ENCODE measurements at places on chromosomes 7 and 10.

DNA sequence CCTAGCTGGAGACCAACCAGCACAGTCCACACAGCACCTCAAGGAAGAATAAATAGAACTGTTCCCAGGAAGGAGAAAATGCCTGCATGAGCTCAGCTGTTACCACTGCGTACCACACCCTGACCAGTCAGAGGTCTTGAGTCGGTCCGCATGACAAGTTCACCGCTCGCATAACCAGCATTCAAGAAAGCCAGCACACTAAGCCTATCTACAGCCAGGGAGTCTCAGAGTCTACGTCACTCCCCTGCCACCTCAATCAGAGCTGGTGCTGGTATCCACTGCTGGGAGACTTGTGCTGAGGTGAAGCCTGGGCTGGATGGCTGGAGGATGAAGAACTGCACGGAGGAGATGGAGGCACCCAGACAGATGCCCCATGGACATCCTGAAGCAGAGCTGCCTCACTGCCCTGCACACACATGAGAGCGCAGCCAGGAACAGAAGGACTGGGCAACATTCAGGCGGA, 19.6 kb downstream of the AKR1C1 start:
- H3K36me3 ChIP-seq = no peaks in the 10 kb centered on the region
- H3K4me1 ChIP-seq = peaks cover 3% of the 10 kb centered on the region
- H3K27ac ChIP-seq = no peak overlapping the region
- H3K4me3 ChIP-seq = no peak overlapping the region
- DNase-seq = no peak
- H3K27me3 ChIP-seq = no peaks in the 10 kb centered on the region

DNA sequence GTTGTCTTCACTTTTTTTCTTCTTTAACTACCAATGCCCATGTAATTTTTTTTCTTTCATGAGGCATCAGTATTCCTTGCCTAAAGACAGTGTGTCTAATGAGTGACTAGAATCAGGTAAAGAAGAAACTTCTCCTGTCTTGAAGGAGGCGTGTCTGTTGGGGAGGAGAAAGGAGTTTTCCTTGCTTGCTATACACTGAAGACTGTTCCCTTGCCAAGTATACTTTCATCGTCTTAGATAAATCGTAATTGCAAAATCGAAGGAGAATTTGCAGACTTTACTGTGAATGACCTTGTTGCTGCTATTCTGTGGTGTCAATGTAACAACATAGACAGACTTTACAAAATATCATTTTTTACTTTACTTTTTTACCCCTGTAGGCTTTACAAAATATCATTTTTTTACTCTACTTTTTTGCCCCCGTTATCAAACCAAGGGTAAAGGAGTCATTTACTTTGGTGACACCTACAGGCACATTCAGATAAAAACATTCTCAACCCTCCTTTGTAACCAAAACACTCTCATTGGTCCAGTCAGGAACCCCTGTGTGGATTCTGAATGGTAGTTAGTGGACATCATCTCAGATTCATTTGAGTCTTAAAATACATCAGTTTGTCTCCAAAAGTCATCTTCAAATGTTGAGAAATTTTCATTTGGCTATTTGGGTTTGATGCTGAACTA, 232.4 kb downstream of the AHR start:
- DNase-seq = peak; percentile 20
- H3K27me3 ChIP-seq = no peaks in the 10 kb centered on the region
- no peak overlapping the region for H3K27ac ChIP-seq
- H3K4me1 ChIP-seq = no peaks in the 10 kb centered on the region
- no peak overlapping the region for H3K4me3 ChIP-seq

- no peaks in the 10 kb centered on the region for H3K27me3 ChIP-seq
- H3K4me3 ChIP-seq = no peak overlapping the region
- H3K36me3 ChIP-seq = no peaks in the 10 kb centered on the region
- no peak overlapping the region for H3K27ac ChIP-seq
- no peak for DNase-seq
These were observed 187.7 kb downstream of the JAZF1 start for GRCh38 chr7:27992755-27993493.

GRCh38 chr10:74947781-74948401, 121.5 kb downstream of the KAT6B start:
- no peak overlapping the region for H3K4me3 ChIP-seq
- DNase-seq = no peak

- H3K27me3 ChIP-seq = no peaks in the 10 kb centered on the region
- H3K4me1 ChIP-seq = no peaks in the 10 kb centered on the region
- H3K4me3 ChIP-seq = no peak overlapping the region
- no peak overlapping the region for H3K27ac ChIP-seq
- DNase-seq = no peak
These were observed 199.2 kb downstream of the SLC25A13 start for GRCh38 chr7:96122746-96123145.

DNA sequence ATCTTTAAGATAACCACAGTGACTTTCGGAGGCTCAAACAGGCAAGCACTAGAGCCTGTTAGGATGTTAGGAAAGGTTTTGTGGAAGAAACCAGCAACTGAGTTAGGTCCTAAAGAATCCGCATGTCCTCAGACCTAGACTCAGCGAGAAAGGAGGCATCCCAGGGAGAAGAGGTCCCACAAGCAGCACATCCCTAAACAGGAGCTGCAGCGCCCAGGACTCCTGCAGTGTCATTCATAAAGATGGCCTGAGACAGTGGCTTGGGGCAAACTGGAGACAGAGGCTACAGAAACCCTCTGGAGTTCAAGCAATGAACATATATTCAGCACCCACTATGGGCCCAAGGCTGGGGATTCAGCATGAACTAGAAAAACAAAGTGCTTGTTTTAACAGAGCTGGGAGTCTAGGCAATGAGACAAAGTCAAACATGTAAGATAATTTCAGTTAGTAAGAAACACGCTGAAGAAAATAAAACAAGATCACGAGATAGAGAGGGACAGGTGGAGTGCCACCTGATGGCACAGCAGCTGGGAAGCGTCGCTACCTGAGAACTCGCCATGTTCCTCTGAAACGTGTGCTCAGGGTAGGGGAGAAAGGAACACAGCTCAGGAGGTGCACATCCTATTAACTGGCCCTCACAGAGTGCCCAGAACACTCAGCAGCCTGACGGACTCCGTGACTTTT, 48.1 kb downstream of the PARD3 start:
- H3K36me3 ChIP-seq = no peaks in the 10 kb centered on the region
- DNase-seq = no peak
- no peaks in the 10 kb centered on the region for H3K27me3 ChIP-seq
- no peak overlapping the region for H3K4me3 ChIP-seq
- H3K4me1 ChIP-seq = peaks cover 5% of the 10 kb centered on the region

DNA sequence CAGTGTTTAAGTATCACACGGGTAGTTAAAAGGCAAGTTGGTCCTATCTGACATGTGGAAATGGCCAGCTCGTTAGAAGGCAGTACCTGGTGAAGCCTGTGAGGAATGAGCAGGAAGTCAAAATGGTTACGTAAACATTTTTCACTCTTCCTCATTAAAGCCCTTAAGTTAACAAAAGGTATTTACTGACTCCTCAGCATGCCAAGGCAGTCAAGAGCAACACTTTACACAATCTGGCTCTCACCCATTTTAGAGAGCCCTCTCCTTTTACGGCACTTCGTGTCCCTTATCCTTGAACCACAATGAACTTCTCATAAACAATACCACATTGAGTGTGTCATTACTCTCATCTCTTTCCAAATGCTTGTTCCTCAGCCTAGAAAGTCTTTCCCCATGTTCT, 11.0 kb upstream of the RSBN1L start:
- no peaks in the 10 kb centered on the region for H3K27me3 ChIP-seq
- H3K27ac ChIP-seq = no peak overlapping the region
- H3K4me1 ChIP-seq = peaks cover 2% of the 10 kb centered on the region
- no peak overlapping the region for H3K4me3 ChIP-seq
- peaks cover 1% of the 10 kb centered on the region for H3K36me3 ChIP-seq
- no peak for DNase-seq

GRCh38 chr7:138695106-138695505, 6.1 kb downstream of the SVOPL start:
- H3K36me3 ChIP-seq = no peaks in the 10 kb centered on the region
- H3K4me1 ChIP-seq = no peaks in the 10 kb centered on the region
- no peak overlapping the region for H3K4me3 ChIP-seq
- no peak overlapping the region for H3K27ac ChIP-seq

DNA sequence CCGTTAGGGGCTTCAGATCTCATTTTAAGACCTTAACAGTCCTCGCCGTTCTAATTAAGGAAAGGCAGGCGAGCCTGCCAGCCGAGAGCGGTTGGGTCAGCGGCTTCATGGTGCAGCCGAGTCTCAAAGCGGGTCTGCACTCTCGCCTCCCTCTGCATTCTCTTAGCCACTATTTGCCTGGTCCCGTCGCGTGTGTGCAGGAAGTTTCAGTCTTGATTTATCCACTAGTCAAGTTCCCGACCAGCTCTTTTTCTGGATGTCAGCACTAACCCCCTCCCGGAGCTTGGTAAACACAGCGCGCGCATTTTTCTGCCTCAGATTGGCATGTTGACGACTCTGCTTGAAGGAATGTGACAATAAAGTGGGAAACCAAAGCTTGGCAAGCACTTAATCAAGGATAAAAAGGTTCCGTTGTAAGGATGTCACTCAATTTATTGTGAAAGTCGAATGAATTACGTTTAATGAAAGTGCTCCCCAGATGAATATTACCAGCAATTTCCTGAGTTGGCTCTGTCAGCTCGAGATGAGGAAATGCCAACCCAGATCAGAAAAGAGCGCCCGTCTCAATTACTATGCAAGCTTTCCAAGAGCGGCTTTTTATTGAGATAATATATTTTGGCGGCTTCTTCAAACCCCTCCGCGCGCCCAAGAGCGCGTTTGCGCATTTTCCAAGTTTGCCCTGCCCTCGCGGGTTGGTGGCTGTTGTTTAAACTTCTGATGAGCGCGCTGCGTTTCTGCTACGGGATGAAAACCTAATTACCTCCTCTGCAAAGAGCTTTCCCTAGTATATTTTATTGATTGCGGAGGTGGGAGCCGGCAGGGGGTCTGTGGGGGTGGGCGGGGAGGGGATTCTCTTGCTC, 7.9 kb downstream of the NXPH1 start:
- peaks cover 51% of the 10 kb centered on the region for H3K27me3 ChIP-seq
- H3K27ac ChIP-seq = no peak overlapping the region
- H3K4me1 ChIP-seq = no peaks in the 10 kb centered on the region
- no peaks in the 10 kb centered on the region for H3K36me3 ChIP-seq

- H3K36me3 ChIP-seq = no peaks in the 10 kb centered on the region
- H3K4me3 ChIP-seq = no peak overlapping the region
- no peaks in the 10 kb centered on the region for H3K4me1 ChIP-seq
- H3K27ac ChIP-seq = no peak overlapping the region
- H3K27me3 ChIP-seq = no peaks in the 10 kb centered on the region
These were observed 31.8 kb downstream of the ARHGAP22 start for GRCh38 chr10:48573045-48573444.

DNA sequence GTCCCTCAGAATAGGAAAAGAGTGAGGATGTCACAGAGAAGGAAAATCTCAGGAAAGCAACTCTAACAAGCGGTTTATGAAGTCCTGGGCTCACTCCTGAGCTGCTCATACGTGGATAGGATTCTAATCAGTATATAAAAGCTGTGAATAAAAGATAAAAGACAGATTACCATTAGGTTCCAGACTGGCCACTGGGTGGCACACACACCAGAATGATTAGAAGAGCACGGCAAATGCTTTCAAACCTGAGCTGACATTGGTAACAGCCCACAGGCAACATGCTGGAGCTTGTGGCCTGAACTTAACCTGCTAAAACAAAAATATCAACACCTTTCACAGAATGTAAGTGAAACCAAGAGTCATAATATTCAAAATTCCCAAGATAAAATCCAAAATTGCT, 370.8 kb downstream of the GRID1 start:
- no peaks in the 10 kb centered on the region for H3K4me1 ChIP-seq
- H3K4me3 ChIP-seq = no peak overlapping the region
- H3K27me3 ChIP-seq = no peaks in the 10 kb centered on the region
- DNase-seq = no peak
- H3K27ac ChIP-seq = no peak overlapping the region
- no peaks in the 10 kb centered on the region for H3K36me3 ChIP-seq

- DNase-seq = no peak
- no peak overlapping the region for H3K4me3 ChIP-seq
- H3K36me3 ChIP-seq = peaks cover 4% of the 10 kb centered on the region
These were observed 8.8 kb downstream of the LIMK1 start for GRCh38 chr7:74092321-74092963.

DNA sequence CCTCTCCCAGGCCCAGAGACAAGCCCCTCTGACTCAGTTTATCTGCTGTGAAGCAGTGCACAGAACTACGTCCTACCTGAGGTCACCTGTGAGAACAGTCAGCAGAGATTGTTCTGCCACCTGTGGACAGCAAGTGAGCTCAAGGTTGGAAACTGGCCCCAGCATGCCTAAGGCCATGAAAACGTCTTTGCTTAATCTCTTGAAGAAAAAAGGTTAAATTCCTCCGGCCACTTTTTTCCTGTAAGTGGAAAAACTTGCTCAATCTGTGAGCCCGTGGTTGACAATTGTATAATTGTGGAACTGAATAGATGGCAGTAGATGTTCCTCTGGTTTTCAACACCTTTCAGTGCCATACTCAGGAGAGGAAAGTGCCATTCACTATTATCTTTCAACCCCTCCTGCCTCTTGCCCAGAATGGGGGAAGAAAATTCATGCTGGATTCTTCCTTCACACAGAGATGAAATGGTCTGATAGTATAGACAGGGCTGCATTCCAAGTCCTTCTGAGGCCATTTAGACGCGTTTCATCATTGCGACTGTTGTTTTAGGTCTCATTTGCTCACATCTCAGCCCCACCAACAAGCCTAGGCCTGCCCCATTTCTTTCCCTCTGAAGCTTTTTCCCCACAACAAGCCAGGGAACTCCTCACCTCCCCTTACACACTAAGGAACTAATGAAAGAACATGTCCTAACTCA, 292.9 kb downstream of the FZD1 start:
- H3K27ac ChIP-seq = no peak overlapping the region
- H3K36me3 ChIP-seq = no peaks in the 10 kb centered on the region
- no peak overlapping the region for H3K4me3 ChIP-seq
- H3K27me3 ChIP-seq = no peaks in the 10 kb centered on the region
- DNase-seq = no peak

DNA sequence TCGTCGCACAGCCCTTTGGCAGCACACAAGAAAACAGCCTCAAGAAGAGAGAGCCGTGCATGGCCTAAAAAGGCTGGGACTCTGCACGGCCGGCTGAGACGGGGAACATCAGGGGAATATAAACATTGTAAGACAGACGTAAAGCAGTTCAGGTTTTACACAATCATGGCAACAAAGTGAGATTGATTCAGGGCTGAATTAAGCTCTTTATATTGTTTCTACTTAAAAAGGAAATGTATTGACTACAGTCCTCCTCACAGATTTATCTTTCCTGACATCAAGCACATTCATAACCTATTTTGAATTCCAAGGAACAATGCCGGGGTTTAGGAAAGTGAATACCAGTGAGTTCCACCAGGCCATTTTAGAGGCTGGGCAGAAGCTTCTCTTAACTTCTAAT, 25.2 kb downstream of the SORBS1 start:
- peaks cover 7% of the 10 kb centered on the region for H3K4me1 ChIP-seq
- no peak for DNase-seq
- no peak overlapping the region for H3K27ac ChIP-seq
- H3K36me3 ChIP-seq = no peaks in the 10 kb centered on the region
- H3K27me3 ChIP-seq = no peaks in the 10 kb centered on the region
- no peak overlapping the region for H3K4me3 ChIP-seq

DNA sequence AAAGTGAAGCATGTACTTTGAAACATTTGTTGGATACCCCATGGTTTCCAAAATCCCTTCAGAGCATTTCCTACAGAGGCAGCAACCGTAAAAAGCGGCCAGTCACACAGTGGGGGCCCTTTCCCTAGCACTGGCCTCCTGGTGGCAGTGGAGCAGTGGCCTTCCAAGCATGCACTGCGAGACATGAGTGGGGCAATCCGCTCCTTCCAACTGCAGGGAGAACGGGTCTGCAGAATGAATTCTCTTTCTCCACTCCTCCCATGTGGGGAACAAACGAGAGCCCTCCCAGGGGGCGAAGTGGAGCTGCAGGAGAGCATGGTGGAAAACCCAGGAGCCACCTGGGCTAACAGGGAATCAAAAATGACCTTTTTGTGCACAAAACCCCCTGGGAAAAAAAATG, 542.9 kb upstream of the GALNT17 start:
- H3K4me3 ChIP-seq = no peak overlapping the region
- H3K4me1 ChIP-seq = peaks cover 5% of the 10 kb centered on the region
- no peaks in the 10 kb centered on the region for H3K36me3 ChIP-seq
- no peak for DNase-seq

Data from iPS DF 6.9 (cell line).